ENCODE measurements at places on chromosomes 5 and 9.
A peak's percentile ranks its signal among the peaks of the same experiment; 100 is the strongest.

DNA sequence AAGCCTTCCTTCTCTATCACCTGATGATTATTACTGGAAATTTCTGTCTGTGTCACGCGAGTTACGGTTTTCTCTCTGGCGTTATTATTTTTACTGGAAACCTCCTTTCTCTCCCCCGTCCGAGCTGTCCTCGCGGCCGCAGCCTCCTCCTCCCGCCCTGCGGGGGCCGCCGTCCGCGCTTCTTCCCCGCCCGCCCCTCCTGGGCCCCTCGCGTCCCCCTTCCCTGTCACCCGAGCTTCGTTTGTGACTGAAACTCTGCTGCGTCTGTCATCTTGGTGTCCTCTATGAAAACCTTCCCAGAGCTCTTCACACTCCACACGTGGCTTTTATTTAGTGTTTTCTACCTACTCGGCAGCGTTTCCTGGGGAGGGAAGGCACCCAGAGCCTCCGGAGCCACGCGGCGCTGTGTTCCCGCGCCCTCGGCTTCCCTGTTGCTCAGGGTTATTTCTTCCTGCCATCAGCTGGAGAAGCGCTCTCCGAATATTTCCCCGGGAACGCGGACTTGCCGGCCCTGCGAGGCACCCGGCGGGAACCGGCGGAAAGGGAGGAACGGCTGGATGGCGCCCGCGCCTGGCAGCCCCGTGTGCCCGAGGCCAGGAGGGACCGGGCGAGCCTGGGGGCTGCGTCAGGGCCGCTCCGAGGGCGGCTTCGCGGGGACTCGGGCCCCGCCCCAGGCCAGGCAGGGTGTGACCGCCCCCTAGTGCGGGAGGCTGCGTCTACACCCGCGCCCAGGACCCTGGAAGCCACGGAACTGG, 33.9 kb downstream of the TRIP13 start:
- no peak for DNase-seq

GRCh38 chr9:125472926-125473701, 211.5 kb downstream of the GAPVD1 start:
- no peak for DNase-seq

- DNase-seq: no peak
These were observed 37.5 kb upstream of the BOD1 start for GRCh38 chr5:173653822-173654523.

- DNase-seq: peak; percentile 41
These were observed 594 bp downstream of the FAM120A start for GRCh38 chr9:93451849-93452709.

DNA sequence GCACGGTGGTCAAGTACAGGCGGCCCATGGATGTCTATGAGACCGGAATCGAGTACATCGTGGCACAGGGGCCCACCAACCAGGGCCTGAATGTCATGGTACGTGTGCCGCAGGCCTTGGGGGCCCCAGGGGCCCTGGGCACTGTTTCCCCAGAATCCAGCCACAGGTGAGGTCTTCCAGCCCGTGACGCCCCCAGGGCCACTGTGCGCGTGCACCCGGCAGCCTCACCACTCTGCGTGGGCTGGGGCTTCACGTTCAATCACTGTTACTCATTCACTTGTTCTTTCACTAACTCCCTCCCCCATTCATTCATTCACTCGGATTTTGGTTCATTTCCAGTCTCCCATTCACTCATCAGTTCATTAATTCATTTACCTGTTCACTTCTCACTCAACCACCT, 12.6 kb downstream of the ADAMTSL2 start:
- DNase-seq: no peak

GRCh38 chr5:141839015-141839513, 39.1 kb downstream of the PCDH1 start:
- DNase-seq: no peak

DNA sequence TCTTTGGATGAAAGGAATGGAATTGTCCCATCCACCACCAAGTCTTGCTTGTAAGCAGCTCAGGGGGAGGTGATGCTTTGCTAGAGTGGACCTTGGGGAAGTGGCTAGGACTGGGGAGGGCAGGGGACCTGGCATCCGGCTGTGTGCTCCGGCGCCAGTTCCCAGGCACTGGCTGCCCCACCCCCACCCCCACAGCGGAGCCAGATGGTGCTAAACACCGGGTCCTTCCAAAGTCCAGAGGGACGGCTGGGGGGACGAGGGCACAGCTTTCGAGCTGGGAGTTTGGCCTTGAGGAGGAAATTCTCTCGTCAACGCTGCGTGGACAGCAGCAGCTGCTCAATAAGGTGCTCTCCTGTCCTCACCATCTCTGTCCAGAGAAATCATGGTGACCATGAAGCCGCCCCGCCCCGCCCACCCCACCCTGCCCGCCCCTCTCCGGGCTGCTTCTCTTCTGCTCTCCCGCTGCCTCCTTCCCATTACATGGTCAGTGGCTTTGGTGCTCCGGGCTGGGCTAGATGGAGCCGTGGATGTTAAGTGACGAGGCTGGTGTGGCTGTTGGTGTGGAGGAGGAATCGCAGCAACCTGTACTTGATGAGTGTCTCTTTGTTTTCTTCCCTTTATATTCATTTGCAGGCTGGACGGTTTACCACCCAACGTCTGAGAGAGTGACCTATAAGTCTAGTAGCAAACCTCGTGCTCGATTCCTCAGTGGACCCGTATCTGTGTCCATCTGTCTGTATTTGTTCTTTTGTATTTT, 115.7 kb downstream of the WNK2 start:
- DNase-seq: no peak
